ENCODE measurements at places on chromosomes 16 and 17.

- DNase-seq, result no peak
These were observed 4.9 kb downstream of the SLFN14 start for GRCh38 chr17:35555691-35556090.

GRCh38 chr17:56886288-56886731 is 27.5 kb downstream of the TRIM25 start:
- DNase-seq, result no peak

DNA sequence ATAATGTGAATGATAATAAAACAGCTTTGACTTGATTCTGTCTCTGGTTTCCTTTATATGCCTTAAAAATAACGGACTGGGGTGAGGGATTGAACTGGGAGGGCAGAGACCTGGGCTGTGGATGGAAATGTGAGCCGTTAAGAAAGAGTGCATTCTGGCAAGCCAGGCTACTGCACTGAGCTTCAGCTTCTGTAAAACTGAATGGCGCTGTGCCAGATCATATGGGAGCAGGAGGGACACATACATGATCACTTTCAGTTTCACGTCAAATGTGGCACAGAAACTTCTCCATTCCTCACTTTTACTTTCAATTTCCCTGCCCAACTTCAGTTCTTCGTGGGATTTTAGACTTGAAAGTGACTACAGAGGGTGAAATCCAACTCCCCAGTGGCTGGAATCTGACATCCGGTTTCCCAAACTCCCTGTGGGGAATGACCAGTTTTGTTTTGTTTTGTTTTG is 1.1 kb downstream of the MT2A start:
- peak; percentile 89 for DNase-seq

DNA sequence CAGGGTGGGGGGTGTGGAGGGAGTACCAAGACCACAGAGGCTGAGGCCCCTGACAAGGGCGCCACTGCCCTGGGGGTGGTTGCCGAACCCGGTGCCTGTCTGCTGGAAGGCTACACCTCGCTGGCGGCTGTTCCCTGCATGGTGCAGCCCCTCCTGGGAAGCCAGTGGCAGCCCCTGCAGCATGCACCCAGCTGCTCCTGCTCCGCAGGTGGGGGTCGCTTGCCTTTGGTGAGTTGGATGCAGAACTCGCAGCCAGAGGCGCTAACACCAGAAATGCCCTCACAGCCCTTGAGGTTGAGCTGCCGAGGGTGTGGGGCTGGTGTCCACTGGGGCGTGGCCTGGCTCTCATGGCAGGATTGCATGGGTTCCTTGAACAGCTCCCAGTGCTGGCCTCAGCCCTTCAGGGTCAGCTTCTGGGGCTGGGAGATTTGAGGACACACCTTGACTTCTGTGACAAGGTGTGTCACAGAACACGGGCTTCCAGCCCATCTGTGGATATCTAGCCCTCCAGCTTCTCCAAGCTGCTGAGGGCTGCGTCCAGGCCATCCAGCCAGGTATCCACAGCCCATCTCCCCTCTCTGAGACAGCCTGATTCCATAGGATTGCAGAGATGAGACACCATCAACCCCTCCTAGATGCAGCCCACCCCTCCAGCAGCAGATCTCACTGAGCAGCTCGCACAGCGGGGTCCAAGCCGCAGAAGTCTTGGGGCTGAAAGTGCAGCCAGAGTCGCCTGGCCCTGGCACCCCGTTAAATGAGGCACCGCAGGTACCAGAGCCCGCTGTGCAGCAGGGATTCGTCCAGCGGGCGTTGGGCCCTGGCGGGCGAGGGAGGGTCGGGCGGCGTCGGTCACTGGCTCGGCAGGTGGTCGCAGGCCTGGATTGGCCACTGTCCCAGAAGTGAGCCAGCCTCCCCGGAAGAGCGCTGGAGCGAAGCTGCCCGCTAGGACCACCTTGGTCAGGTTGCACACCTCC is 586.3 kb downstream of the KCNJ18 start:
- DNase-seq, result no peak

DNA sequence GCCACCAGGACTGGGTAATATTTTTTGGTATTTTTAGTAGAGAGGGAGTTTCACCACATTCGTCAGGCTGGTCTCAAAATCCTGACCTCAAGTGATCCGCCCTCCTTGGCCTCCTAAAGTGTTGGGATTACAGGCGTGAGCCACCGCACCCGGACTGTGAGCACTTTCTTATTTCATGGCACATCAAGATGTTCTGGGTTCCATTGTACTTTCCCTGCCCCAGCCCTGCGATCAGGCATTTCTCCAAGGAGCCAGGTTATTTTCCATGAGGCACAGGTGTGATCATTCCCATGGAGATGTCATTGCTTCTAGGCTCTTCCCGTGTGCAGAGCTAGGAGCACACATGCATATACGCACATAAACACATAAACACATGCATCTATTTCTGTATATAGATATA is 2.6 kb upstream of the ANKRD40CL start:
- DNase-seq, result no peak

DNA sequence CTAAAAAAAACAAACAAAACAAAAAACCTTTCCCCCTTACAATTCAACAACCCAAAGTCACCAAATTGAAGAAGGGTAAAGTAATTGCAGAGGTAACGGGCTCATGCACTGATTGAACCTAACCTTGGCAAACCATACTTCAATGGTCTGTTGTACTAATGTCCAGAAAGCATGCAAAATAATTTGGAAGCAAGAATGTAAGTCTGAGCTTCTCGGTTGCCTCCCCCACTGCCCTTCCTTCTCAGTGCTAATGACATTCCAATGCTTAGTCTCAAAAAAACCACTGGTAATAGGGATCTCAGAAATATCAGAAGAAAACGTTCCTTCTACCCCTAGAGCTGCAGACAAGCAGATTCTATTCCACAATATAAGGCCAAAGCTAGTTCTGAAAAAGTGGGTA is 15.8 kb downstream of the KRABD2 start:
- DNase-seq, result no peak

- no peak for DNase-seq
These were observed 1.0 kb upstream of the MSI2 start for GRCh38 chr17:57255182-57255775.

DNA sequence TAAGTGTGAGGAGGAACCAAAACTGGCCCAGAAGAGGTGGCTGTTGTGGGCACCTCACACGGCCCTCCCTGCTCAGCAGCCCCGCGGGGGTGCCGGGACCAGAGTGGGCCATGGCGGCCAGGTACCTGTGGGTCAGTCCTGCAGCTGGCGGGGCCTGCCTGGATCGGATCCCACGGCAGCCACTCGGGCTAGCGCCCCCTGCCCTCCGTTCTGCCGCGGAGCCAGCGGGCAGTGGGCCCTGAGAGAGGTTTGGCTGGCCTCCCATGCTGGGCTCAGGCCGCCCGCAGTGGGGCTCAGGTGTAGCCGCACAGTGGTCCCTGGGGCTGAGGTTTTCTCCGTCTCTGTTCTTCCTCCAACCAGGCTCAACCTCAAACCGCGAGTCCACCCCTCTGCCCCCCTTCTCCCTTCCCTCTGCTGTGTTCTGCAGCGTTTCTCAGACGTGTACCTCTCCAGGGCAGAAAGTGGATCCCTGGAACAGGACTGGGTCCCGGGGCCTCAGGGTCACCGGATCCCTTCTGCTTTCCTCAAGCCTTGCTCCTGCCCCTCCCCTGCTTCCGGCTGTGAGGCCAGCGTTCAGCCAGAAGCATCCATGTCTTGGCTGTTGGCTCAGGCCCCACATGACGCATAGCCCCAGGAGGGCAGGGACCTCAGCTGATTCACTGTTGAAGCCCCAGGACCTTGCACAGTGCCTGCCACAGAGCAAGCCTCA is 28.6 kb upstream of the ITGA3 start:
- DNase-seq, result peak; percentile 95

DNA sequence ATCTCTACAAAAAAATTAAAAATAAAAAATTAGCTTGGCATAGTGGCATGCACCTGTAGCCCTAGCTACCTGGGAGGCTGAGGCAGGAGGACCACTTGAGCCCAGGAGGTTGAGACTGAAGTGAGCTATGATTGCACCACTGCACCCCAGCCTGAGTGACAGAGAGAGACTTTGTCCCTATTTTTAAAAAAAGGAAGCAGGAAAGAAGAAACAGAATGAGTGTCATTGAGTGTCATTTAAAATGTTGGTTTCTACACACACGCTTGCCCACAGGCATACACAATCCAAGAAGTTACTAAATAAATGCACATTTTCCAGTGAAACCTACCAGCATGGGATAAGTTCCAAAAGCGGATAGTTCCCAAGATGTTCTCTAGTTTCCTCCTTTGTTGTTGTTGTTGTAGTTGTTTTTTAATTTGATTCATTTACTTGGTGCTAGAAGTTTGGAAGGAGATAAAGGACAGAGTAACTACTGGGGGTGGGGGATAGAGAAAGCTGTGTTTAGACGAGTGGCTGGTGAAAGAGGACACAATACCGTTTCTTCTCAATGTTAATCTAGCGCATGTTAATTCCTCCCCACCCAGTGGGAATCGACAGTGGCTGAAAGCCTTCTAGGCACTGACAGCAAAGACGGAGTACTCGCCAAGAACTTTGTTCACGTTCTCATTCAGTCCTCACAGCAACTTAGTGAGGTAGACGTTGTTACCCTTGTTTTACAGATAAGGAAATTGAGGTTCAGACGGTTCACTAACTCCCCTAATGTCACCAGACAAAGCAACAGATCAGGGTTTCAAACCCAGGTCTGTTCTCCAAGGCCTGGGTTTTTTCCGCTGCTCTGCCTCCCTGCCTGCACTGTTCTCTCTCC is 17.3 kb downstream of the MRPS23 start:
- DNase-seq, result no peak

- DNase-seq, result no peak
These were observed 693 bp downstream of the NDRG4 start for GRCh38 chr16:58500430-58501241.

GRCh38 chr16:80910434-80910833 is 96.3 kb downstream of the CMC2 start:
- DNase-seq, result no peak
